ENCODE measurements at places on chromosomes 6 and 20. TPM values are rescaled to one million over a fixed set of nuclear protein-coding genes. Genes with fewer than 3 reads are reported as not detected.

Gene RPRD1B
- total RNA-seq, result 17.7 TPM

Gene IRF4
- total RNA-seq, result not detected

Gene GUCA1A
- total RNA-seq, result not detected

Gene CALHM4
- total RNA-seq, result not detected

Gene DLK2
- 0.60 TPM for total RNA-seq

Gene RUNX2
- total RNA-seq, result 0.05 TPM

Gene DDO
- total RNA-seq, result 2.0 TPM

Gene BPIFB3
- not detected for total RNA-seq

Gene CDH4
- total RNA-seq, result 0.17 TPM

Gene AURKA
- 66.3 TPM for total RNA-seq

Gene UBD
- 5.8 TPM for total RNA-seq
